ENCODE measurements at places on chromosomes 11 and 22. TPM values are rescaled to one million over a fixed set of nuclear protein-coding genes. Genes with fewer than 3 reads are reported as not detected.

Gene OR51B2
- total RNA-seq = not detected

Gene KRTAP5-7
- not detected for total RNA-seq

Gene VPREB1
- not detected for total RNA-seq

Gene MRGPRX3
- not detected for total RNA-seq

Gene OR5T3
- not detected for total RNA-seq

Gene CD82
- 26.1 TPM for total RNA-seq
